ENCODE measurements at places on chromosomes 3 and 15.

GRCh38 chr15:65318870-65319356 lies 14.4 kb downstream of the RNU5B-1 start:
- no peak overlapping the region for H3K27ac ChIP-seq
- peak; percentile 74 for DNase-seq
- H3K4me1 ChIP-seq: peaks cover 6% of the 10 kb centered on the region
- no peak overlapping the region for H3K4me3 ChIP-seq
- no peaks in the 10 kb centered on the region for H3K36me3 ChIP-seq

GRCh38 chr3:122942937-122943827 lies 84.4 kb downstream of the SEMA5B start:
- H3K4me1 ChIP-seq: peaks cover 2% of the 10 kb centered on the region
- no peaks in the 10 kb centered on the region for H3K36me3 ChIP-seq
- H3K27me3 ChIP-seq: no peaks in the 10 kb centered on the region
- H3K27ac ChIP-seq: no peak overlapping the region

GRCh38 chr3:114221165-114221880 lies 16.1 kb downstream of the ZNF80 start:
- H3K4me3 ChIP-seq: no peak overlapping the region
- H3K27me3 ChIP-seq: no peaks in the 10 kb centered on the region
- H3K4me1 ChIP-seq: no peaks in the 10 kb centered on the region
- DNase-seq: no peak

- no peak overlapping the region for H3K27ac ChIP-seq
- no peaks in the 10 kb centered on the region for H3K4me1 ChIP-seq
- H3K27me3 ChIP-seq: no peaks in the 10 kb centered on the region
- no peak overlapping the region for H3K4me3 ChIP-seq
Measured at GRCh38 chr15:29688506-29689286, 133.6 kb downstream of the TJP1 start.

- no peak for DNase-seq
- H3K4me3 ChIP-seq: no peak overlapping the region
- no peaks in the 10 kb centered on the region for H3K27me3 ChIP-seq
Measured at GRCh38 chr15:93138681-93139250, 49.8 kb upstream of the RGMA start.

GRCh38 chr3:153625506-153625905 lies 463.5 kb downstream of the RAP2B start:
- no peak overlapping the region for H3K4me3 ChIP-seq
- no peak overlapping the region for H3K27ac ChIP-seq
- H3K36me3 ChIP-seq: no peaks in the 10 kb centered on the region
- peak; percentile 14 for DNase-seq
- H3K27me3 ChIP-seq: no peaks in the 10 kb centered on the region

- no peak overlapping the region for H3K4me3 ChIP-seq
- no peaks in the 10 kb centered on the region for H3K27me3 ChIP-seq
- H3K27ac ChIP-seq: no peak overlapping the region
- peaks cover 13% of the 10 kb centered on the region for H3K36me3 ChIP-seq
Measured at GRCh38 chr3:113717818-113718217, 21.4 kb upstream of the USF3 start.

DNA sequence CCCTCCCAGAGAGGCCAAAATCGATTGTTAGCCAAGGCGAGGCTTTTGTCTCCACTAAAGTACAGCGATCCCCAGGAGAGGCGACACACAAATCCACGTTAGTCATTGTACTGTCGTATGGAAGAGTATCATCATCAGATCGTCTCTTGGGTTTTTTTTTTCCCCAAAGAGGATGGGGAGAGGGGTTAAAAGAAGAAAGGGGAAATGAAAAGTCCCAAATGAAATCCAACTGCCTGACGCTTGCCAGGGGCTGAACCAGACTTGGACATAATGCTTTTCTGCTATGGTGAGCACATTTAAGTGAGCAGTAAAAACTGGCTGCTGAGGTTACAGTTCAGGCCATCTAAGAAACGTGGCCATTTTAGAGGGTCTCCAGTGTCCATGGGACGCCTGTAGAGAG lies 37.9 kb upstream of the CTSH start:
- no peaks in the 10 kb centered on the region for H3K36me3 ChIP-seq
- no peaks in the 10 kb centered on the region for H3K4me1 ChIP-seq
- no peak for DNase-seq
- no peak overlapping the region for H3K27ac ChIP-seq
- no peak overlapping the region for H3K4me3 ChIP-seq

GRCh38 chr3:45657853-45658252 lies 31.3 kb upstream of the SACM1L start:
- H3K4me3 ChIP-seq: no peak overlapping the region
- no peaks in the 10 kb centered on the region for H3K36me3 ChIP-seq
- no peak overlapping the region for H3K27ac ChIP-seq

GRCh38 chr3:31908391-31909097 lies 72.5 kb downstream of the OSBPL10 start:
- H3K27me3 ChIP-seq: no peaks in the 10 kb centered on the region
- no peak for DNase-seq
- H3K4me1 ChIP-seq: no peaks in the 10 kb centered on the region
- no peak overlapping the region for H3K4me3 ChIP-seq

DNA sequence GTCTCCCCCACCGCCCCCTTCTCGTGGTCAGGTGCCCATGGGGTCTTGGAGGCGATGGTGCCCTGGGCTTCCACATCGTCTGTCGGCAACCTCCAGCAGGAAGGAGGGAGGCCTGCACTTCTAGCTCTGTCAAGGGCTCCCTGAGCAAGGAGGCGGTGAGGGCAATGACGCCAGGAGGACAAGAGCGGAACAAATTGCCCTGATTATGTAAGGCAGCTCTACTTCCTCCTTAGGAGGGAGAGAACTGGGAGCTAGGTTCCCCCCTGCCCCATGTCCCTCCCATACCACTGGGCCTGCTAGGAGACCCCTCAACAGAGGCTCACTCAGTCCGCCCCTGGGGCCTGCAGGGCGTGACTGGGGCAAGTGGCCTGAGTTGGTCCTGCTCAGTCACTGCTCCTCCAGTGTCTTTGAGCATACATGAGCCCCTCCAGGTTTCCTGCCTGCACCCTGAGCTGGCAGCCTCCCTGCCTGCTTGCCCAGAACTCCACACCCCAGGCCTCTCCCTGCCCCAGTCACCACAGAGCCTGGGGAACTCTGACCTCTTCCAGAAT lies 56.1 kb downstream of the CACNA2D2 start:
- DNase-seq: no peak
- no peaks in the 10 kb centered on the region for H3K4me1 ChIP-seq
- no peaks in the 10 kb centered on the region for H3K36me3 ChIP-seq
- H3K4me3 ChIP-seq: no peak overlapping the region

DNA sequence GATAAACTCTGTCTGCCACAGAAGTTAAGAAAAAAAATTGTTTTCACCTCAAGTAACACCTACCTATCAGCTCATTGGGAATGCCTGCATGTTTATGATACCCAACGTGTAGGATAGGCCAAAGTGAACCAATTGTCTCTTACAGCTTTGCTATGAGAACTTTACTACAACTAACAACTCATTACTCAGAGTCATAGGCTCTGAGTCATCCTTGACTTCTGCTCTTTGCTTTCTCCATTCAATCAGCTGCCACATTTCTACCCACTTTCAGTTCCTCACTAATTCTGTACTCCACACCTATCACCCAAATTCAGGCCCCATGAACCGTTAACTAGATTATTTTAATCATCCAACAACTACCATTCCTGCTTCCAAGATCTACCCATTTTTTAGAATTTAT lies 843.9 kb downstream of the TUSC7 start:
- H3K27me3 ChIP-seq: no peaks in the 10 kb centered on the region
- peak; percentile 6 for DNase-seq
- no peak overlapping the region for H3K4me3 ChIP-seq
- no peaks in the 10 kb centered on the region for H3K4me1 ChIP-seq

DNA sequence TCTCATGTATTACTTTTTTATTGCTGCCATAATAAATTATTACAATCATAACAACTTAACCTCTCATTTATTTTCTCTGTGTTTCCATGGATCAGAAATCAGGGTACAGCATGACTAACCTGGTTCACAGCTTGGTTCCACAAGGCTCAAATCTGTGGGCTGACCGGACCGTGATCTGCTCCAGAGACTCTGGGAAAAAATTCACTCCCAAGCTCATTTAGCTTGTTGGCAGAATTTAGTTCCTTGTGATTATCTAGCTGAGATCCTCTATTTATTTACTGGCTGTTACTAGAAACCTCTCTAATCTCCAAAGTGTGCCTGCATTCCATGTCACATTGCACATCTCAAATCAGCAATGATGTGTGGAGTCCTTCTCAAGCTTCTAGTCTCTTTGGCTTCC lies 386.6 kb downstream of the DIPK2A start:
- H3K36me3 ChIP-seq: no peaks in the 10 kb centered on the region
- no peaks in the 10 kb centered on the region for H3K27me3 ChIP-seq
- no peaks in the 10 kb centered on the region for H3K4me1 ChIP-seq

DNA sequence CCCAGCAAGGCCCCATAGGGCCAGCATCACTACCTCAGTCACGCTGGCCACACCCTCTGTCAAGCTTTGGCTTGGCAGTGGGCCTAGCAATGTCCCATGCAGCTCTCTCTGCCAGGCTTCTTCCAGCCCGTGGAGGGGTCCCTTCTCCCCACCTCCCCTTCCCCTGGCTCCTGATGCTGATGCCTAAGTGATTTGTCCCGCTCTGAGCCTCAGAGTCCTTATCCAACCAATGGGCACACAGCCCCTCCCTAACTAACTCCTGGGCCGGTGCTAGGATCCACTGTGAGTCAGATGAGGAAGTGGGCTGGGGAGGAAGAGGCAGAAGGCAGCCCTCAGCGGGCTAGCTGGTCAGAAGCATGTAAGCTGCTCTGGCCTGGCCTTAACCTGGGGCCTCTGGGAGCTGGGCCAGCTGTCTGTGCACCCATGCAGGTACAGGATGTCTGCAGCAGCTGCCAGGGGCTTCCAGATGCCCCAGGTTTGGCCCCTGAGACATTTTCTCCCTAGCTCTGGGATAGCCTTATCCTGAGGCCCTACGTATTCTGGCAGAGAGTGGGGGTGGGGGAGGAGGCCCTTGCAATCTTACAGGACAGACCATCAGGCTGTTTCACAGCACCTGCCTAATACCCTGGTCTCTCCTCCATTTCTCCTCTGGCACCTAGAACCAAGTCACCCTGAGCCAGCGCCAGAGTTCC lies 740 bp upstream of the ZBTB47 start:
- peaks cover 5% of the 10 kb centered on the region for H3K36me3 ChIP-seq
- H3K27ac ChIP-seq: no peak overlapping the region
- no peaks in the 10 kb centered on the region for H3K27me3 ChIP-seq
- H3K4me3 ChIP-seq: no peak overlapping the region

GRCh38 chr3:132228923-132229322 lies 88.3 kb upstream of the ACP3 start:
- DNase-seq: no peak
- H3K4me3 ChIP-seq: no peak overlapping the region
- H3K27me3 ChIP-seq: no peaks in the 10 kb centered on the region
- H3K27ac ChIP-seq: no peak overlapping the region
- H3K36me3 ChIP-seq: no peaks in the 10 kb centered on the region

GRCh38 chr3:47613722-47614121 lies 35.1 kb upstream of the CSPG5 start:
- no peak overlapping the region for H3K27ac ChIP-seq
- DNase-seq: no peak
- H3K4me1 ChIP-seq: no peaks in the 10 kb centered on the region
- H3K27me3 ChIP-seq: no peaks in the 10 kb centered on the region
- peaks cover 40% of the 10 kb centered on the region for H3K36me3 ChIP-seq

GRCh38 chr3:146226881-146227280 lies 24.0 kb downstream of the PLSCR4 start:
- no peaks in the 10 kb centered on the region for H3K27me3 ChIP-seq
- no peaks in the 10 kb centered on the region for H3K4me1 ChIP-seq
- H3K36me3 ChIP-seq: no peaks in the 10 kb centered on the region
- no peak for DNase-seq

- H3K27ac ChIP-seq: no peak overlapping the region
- peaks cover 8% of the 10 kb centered on the region for H3K4me1 ChIP-seq
- H3K36me3 ChIP-seq: no peaks in the 10 kb centered on the region
- no peak overlapping the region for H3K4me3 ChIP-seq
- peak; percentile 20 for DNase-seq
- no peaks in the 10 kb centered on the region for H3K27me3 ChIP-seq
Measured at GRCh38 chr3:58874795-58875194, 175.0 kb downstream of the CFAP20DC start.

GRCh38 chr3:4163011-4163410 lies 140.2 kb upstream of the SETMAR start:
- no peak for DNase-seq
- H3K27ac ChIP-seq: no peak overlapping the region
- H3K4me3 ChIP-seq: no peak overlapping the region
- no peaks in the 10 kb centered on the region for H3K27me3 ChIP-seq
- no peaks in the 10 kb centered on the region for H3K36me3 ChIP-seq

DNA sequence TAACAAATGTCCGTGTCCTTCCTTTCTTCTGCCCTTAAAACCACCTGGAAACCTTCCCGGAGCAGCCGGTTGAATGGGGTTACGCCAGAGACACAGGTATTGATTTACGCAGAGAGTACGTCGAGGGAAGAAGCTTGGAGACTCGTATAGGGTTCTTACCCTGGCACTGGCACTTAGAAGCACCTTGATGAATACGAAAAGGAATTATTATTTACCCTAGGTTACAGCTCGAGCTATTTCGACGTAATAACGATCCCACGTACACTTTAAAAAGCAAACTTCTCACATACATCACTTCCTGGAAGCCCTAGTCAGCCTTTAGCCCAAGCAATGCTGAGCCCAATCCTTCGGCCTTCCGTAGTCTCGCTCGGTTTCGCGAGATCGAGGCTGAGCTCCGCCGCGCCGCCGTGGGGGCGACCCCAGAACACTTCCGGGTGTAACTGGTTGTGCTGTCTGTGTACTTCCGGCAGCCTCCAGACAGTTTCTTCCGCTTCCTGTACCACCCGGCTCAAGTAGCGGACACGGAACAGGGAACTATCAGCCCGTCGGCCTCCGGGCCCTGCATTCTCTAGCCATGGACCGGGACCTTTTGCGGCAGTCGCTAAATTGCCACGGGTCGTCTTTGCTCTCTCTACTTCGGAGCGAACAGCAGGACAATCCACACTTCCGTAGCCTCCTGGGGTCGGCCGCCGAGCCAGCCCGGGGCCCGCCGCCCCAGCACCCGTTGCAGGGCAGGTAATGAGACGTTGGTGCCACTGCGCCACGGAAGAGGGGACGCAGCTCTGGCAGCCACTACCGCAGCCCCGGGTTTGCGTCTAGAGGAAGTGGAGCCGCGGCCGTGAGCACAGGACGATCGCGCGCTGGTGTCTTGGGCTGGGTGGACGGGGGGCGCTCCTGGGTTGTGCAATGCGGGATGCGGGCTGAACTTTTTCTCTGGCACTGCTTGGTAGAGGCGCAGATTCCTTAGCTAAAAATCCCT lies at the start of gene TTC14:
Gene TTC14 (plus strand): TSS at position 476 of the 979 bp plus-strand sequence. CDS start 99 bp downstream, at position 575.
- peak; percentile 91 for DNase-seq
- peaks cover 10% of the 10 kb centered on the region for H3K4me1 ChIP-seq
- H3K4me3 ChIP-seq: peak within 1 kb of the TSS; percentile 86
- H3K36me3 ChIP-seq: peaks cover 14% of the 10 kb centered on the region
- H3K27ac ChIP-seq: peak within 1 kb of the TSS; percentile 80

- no peaks in the 10 kb centered on the region for H3K4me1 ChIP-seq
- peaks cover 34% of the 10 kb centered on the region for H3K36me3 ChIP-seq
- no peaks in the 10 kb centered on the region for H3K27me3 ChIP-seq
- no peak for DNase-seq
- no peak overlapping the region for H3K4me3 ChIP-seq
Measured at GRCh38 chr3:81531263-81531662, 230.2 kb downstream of the GBE1 start.
